ENCODE measurements at places on chromosomes 1 and 21.

DNA sequence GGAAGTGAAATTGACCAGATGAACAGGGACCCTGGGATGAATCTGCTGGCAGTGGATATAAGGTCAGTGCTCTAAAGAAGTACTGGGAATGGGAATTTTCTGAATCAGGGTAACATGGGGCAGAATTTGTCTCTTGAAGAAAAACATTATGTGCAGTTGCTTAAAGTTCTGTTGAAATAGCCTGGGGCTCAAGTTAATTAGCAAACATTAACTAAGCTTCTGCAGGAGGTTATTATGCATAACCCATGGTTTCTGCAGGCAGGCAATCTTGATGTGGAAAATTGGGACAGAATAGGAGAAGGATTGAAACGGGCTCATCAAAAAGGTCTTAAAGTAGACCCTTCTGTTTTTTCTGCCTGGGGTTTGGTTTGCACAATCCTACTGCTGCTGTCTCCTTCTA lies 14.0 kb downstream of the GSTM5 start:
- no peak for DNase-seq

GRCh38 chr1:182085726-182086125 lies 24.2 kb upstream of the ZNF648 start:
- DNase-seq: no peak

- DNase-seq: no peak
Observed at GRCh38 chr1:183630748-183631147, 4.8 kb downstream of the ARPC5 start.

- no peak for DNase-seq
Observed at GRCh38 chr1:92913093-92913819, 48.0 kb downstream of the DIPK1A start.

GRCh38 chr1:46774297-46774696 lies 24.5 kb upstream of the CYP4B1 start:
- DNase-seq: no peak

DNA sequence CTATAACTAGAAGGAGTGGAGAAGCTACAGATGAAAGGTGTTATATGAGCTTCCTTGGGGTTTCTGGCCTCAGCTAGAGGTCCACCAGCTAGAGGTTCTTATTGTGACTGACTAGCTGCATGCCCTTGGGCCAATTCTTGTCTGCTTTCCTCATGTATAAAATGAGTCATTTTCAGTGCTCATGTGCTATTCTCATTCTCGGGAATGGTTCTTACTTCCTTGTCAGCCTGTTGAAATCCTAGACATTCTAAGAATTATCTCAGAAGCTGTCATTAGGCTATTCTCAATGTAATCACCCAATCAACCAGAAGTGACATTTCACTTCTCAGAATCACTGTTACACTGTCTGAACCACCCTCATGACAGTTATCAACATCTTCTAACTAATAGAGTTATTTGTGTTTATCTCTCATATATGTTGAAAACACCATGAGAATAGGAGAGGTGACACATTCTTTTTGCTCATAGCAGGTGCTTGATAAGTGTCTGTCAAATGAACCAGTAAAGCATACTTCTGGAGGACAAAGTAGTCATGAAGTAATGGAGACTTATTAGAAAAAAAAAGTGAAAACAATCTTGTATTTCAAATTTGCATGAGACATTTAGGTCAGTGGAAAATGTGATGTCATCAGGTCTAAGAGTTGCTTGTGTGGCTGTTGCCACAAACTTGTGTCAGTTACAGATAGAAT lies 122.8 kb upstream of the IVNS1ABP start:
- no peak for DNase-seq

DNA sequence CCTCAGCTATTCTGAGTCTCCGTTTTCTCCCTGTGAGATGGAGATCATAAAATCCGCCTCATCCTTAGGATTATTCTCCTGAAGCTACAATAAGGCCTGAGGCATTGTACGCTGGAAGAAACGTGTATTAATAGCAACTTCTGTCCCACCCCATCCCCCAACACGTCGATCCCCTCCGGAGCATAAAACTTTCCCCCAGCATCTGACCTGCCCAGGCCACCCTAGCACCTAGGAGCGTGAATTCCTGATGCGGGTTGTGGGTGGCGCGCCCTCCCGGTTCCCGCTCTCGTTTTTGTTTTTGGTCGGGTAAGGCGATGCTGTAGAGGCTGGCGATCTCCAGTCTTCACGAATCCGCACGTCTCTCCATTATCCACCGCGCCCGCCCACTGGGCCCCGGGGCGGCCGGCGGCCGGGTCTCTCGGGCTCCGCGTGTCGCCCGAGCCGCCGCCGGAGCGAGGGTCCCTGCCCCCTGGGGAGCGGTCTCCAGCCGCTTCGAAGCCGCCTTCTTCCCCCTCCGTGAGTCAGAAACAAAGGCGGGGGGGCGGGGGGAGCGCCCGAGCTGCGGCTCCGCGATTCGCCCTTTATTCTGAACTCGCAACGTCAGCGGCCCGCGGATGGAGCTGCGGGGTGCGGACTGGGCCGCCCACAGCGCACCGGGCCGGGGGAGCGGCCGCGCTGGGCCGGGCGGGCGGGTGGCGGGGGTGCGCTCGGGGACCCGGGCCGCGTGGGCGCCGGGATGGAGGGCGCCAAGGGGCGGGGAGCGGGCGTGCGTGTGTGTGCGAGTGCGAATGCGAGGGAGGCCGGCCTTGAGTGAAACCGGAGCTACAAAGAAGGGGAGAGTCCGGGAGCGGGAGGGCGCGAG lies at the start of gene PLEKHO1:
TSS of gene PLEKHO1 (plus strand) at position 646 of the 862 bp plus-strand sequence. CDS start 342 bp downstream, outside the sequence.
- peak; percentile 92 for DNase-seq

Measured in SK-N-SH (cell line).